ENCODE measurements at places on chromosomes 5 and 9. TPM values are rescaled to one million over a fixed set of nuclear protein-coding genes. Genes with fewer than 3 reads are reported as not detected.

Gene IRX2
- total RNA-seq, result not detected

Gene SLC6A18
- not detected for total RNA-seq

Gene GPR151
- not detected for total RNA-seq

Gene RIOK2
- 26.7 TPM for total RNA-seq

Gene BSPRY
- total RNA-seq, result 7.1 TPM

Gene ANKRD31
- total RNA-seq, result 0.05 TPM

DNA sequence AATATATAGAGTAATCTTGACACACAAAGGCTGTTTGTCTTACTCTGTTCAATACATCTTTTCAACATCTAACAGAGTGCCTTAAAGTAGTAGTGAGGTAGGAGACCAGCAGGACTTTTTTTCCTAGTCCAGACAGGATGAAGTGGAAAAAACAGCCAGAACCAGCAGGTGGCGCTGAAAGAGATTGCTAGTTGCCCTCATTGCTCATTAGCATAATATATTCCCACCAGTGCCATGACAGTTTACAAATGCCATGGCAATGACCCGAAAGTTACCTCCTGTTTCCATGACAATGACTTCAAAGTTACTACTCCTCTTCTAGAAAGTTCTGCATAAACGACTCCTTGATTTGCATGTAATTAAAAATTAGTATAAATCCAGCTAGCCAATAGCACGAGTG is 387.4 kb downstream of the ACTL7B start:
- H3K27me3 ChIP-seq, result no peaks in the 10 kb centered on the region
- H3K27ac ChIP-seq, result no peak overlapping the region
- H3K4me1 ChIP-seq, result no peaks in the 10 kb centered on the region

DNA sequence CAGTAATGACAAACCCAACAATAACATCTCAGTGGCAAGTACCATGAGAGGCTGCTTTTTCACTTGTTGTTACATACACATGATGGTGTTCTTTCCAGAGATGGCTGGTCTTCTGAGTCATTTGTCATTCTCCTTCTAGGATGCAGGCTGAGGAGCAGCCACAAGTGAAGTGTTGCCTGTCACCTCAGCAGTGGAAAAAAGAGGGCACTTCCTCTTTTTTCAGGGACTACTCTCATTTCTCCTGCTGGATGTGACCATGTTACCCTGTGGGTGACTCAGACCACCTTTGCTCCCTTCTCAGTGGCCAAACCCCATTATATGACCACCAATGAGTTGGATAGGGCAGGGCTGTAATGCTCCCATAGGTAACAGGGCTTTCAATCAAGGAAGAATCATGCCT is 587.0 kb upstream of the ADAMTS16 start:
- H3K36me3 ChIP-seq, result no peaks in the 10 kb centered on the region
- H3K27ac ChIP-seq, result no peak overlapping the region
- no peaks in the 10 kb centered on the region for H3K4me1 ChIP-seq
- no peak overlapping the region for H3K4me3 ChIP-seq
- no peaks in the 10 kb centered on the region for H3K27me3 ChIP-seq
- DNase-seq, result no peak

- DNase-seq, result no peak
- no peak overlapping the region for H3K4me3 ChIP-seq
- peaks cover 10% of the 10 kb centered on the region for H3K27me3 ChIP-seq
These were observed 30.0 kb downstream of the DAB2IP start for GRCh38 chr9:121681404-121681803.

DNA sequence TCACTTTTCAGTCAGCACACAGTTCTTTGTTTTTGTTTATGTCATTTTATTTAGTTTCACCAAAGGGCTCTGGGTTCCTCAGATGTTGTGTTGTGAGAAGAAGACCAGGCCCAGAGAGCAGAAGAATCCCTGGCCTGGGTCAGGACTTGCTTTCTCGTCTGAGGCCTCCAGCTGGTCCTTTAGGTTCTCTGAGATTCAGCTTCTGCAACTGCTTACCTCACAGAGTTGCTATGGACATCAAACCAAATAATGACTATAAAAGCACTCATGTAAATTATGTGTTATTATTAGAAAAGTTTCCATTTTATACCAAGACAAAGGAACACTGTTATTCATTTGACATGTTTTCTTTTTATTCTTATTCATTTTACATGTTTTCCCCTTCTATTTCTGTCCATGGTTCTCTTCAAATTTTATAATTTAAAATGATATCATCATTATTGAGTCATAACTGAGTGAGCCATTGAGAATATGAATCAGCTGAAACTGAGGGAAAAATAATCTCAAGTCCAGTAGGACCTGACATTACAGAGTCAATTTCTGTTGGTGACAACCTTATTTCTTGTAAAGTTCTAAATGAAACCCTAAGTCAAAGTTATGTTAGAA is 44.0 kb upstream of the GLRX start:
- no peaks in the 10 kb centered on the region for H3K27me3 ChIP-seq
- H3K4me3 ChIP-seq, result no peak overlapping the region
- H3K27ac ChIP-seq, result no peak overlapping the region
- peaks cover 2% of the 10 kb centered on the region for H3K36me3 ChIP-seq

DNA sequence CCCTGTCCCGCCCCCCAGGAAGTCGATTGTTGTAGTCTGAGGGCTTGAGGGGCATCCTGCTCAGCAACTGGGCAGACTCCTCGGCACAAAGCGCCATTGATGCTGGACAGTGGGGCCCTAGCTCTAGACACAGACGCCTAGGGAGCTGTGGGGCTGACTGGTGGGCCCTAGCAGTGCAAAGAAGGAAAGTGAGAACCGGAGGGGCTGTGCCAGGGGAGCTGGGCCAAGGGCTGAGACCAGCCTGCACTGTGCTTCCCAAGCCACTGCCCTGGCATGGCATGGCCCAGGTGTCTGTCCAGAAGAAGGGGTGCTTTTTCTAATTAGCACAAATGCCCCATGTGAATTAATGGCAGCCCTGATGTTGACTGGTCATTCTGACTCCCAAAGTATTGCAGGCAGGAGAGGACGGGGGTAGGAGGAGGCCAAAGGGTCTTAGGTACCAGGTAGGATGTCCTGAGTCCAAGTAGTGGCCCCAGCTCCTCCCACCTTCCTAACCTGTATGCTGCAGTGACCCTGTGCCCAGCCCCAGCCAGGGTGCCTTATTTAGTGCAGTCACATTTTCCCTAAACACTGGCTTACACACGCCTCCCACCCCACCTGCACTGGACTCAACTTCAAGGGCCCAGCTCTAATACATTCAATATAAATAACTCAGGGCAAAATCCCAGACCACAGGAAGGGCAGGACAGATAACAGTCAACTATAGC is 15.9 kb downstream of the TCF7 start:
- H3K27ac ChIP-seq, result no peak overlapping the region
- peaks cover 72% of the 10 kb centered on the region for H3K4me1 ChIP-seq
- H3K36me3 ChIP-seq, result peaks cover 28% of the 10 kb centered on the region
- DNase-seq, result no peak
- H3K4me3 ChIP-seq, result no peak overlapping the region
- peaks cover 37% of the 10 kb centered on the region for H3K27me3 ChIP-seq

GRCh38 chr5:160802592-160802991 is 49.4 kb downstream of the ATP10B start:
- H3K27ac ChIP-seq, result no peak overlapping the region
- no peak for DNase-seq
- no peaks in the 10 kb centered on the region for H3K36me3 ChIP-seq
- H3K4me1 ChIP-seq, result no peaks in the 10 kb centered on the region
- H3K4me3 ChIP-seq, result no peak overlapping the region
- peaks cover 8% of the 10 kb centered on the region for H3K27me3 ChIP-seq

DNA sequence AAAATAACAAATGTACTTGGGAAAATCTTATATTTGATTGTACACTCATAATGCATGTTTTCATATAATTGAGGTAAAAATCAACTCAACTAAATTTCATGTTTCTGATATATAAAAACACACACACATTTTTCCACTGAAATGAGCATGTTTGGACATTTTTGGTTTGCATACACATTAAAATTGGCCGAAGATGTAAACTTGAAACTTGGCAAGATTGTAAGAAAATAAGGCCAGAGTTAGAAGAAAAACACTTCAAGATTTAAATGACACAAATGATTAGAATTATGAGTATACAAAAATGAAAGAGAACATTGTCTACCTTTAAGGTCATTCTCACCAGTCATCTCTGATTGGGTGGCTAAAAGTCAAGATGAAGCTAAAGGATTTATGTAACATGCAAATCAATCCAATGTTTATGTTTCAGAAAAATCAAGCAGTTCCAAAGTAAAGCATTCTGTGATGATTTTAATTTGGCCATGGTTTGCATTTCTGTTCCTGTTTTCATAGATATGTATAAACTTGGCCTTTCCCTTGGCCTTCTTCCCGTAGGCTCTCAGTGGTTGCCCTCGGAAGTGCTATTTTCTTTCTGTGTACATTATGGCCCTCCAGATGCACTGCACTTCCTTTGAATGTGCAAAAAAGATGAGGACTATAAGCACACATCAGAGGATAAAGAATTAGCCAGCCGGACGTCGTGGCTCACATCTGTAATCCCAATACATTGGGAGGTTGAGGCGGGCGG is 1105.4 kb upstream of the DMAC1 start:
- no peaks in the 10 kb centered on the region for H3K4me1 ChIP-seq
- H3K4me3 ChIP-seq, result no peak overlapping the region
- no peak overlapping the region for H3K27ac ChIP-seq

GRCh38 chr9:2281031-2281802 is 266.1 kb downstream of the SMARCA2 start:
- no peak overlapping the region for H3K27ac ChIP-seq
- H3K27me3 ChIP-seq, result peaks cover 6% of the 10 kb centered on the region
- DNase-seq, result no peak
- no peak overlapping the region for H3K4me3 ChIP-seq

DNA sequence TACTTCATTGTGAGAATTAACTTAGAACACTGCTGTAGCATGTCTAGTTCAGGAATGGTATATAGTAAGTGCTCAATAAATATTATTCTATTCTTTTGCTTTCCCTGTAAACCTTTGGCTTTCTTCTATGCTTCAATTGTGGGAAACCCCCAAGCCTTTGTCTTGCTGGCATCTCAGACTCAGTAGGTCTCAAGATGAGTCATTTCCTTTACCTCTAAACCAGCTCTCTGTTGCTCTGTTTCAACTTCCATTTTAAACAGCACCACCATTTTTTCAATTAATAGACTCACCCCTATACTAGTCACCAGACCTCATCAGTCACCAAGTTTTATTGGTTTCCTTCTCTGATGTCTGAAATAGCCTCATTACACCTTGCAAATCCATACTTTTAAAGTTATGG is 43.5 kb downstream of the DMAC1 start:
- peak overlapping the region; percentile 63 for H3K27ac ChIP-seq
- H3K4me1 ChIP-seq, result peaks cover 17% of the 10 kb centered on the region
- H3K4me3 ChIP-seq, result no peak overlapping the region
- no peaks in the 10 kb centered on the region for H3K27me3 ChIP-seq
- peak; percentile 26 for DNase-seq

DNA sequence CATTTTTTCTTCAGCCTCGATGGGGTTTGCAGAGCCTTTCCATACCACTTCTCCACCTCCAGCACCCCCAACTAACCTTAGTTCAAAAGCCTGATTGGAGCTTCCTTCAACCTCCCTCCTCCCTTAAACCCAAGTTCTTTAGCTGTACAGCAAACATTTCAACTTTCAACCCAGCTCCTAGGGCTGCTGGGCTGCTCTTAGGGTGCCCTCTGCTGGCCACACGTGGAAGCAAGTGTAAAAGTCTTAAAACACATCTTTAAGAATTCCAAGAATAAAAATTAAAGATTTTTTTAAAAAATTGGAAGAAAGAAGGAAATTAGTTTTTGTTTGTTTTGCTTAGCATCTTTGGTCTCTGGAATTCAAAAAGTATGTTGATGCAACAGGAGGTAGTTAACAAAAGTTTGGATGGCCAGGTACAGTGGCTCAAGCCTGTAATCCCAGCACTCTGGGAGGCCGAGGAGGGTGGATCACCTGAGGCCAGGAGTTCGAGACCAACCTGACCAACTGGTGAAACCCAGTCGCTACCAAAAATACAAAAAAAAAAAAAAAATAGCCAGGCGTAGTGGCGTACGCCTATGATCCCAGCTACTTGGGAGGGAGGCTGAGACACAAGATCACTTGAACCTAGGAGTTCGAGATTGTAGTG is 15.5 kb upstream of the HSD17B3 start:
- no peaks in the 10 kb centered on the region for H3K4me1 ChIP-seq
- H3K36me3 ChIP-seq, result no peaks in the 10 kb centered on the region
- H3K27me3 ChIP-seq, result peaks cover 2% of the 10 kb centered on the region
- no peak overlapping the region for H3K4me3 ChIP-seq
- H3K27ac ChIP-seq, result no peak overlapping the region

DNA sequence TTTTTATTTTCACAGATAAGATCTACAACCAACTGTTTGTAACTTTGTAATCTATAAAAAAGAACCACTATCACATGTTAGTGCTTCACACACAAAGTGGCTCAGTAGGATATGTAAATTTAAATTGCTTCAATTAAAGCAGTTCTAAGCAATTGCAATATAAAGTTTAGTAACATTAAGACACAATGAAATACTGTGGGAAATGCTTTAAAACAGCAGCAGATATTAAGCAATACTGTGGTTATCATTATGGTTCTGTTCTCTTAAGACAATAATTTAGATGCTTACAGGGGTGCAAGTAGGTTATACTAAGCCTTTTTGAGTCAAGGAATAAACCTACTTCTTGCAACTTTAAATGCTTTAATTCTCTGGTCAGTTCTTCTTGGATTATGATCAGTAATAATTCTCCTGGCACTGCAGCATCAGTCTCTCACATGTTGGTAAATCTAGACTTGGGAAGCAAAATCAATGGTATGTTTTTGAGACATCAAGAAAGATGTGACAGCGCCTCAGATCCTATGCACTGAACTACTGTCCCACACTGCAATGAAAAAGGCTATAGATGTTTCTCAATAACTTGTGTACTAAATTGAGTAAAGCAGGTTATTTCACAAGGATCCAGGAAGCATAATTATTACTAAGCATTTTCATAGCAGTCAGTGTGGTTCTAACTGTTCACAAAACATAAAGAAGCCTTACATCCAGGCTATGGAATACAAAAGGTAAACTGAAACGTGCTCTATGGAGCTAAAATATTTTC is 338.7 kb upstream of the PDE4D start:
- no peak for DNase-seq
- H3K27ac ChIP-seq, result no peak overlapping the region
- H3K36me3 ChIP-seq, result no peaks in the 10 kb centered on the region
- no peaks in the 10 kb centered on the region for H3K27me3 ChIP-seq
- H3K4me1 ChIP-seq, result no peaks in the 10 kb centered on the region
- no peak overlapping the region for H3K4me3 ChIP-seq

DNA sequence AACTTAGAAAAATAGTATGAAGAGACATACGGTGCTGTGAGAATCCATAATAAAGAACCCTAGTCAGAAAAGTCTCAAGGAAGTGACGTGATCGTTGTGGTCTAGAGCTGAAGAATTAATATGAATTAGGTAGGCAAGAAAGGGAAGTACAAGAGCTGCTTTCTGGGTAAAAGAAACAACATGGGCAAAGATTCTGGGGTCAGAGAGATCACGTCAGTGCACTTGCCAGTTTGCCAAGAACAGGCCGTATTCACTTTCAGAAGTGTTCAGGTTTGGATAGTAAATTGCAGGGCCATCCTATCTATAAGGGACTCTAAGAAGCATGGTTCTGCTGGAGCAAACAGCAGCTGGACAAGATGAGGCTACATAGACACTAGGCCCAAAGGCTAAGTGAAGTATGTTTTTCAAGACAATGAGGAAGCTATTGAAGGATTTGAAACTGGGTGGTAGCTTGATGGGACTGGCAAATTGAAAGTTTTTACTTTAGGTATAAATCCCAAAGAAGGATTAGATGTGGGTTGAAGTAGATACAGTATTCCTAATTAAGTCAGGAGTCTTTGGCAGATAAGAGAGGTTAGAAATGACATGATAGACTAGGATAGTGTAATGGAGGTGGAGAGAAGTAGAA is 4.8 kb upstream of the CHD1 start:
- peak overlapping the region; percentile 1 for H3K4me3 ChIP-seq
- H3K4me1 ChIP-seq, result peaks cover 42% of the 10 kb centered on the region
- H3K36me3 ChIP-seq, result peaks cover 22% of the 10 kb centered on the region
- H3K27me3 ChIP-seq, result no peaks in the 10 kb centered on the region
- peak; percentile 28 for DNase-seq

- no peak overlapping the region for H3K27ac ChIP-seq
- no peaks in the 10 kb centered on the region for H3K36me3 ChIP-seq
- H3K27me3 ChIP-seq, result peaks cover 12% of the 10 kb centered on the region
These were observed 43.8 kb downstream of the NR2F1 start for GRCh38 chr5:93626801-93627200.
